HS-27A (cell line): ENCODE measurements at places on chromosomes 3 and 15.

DNA sequence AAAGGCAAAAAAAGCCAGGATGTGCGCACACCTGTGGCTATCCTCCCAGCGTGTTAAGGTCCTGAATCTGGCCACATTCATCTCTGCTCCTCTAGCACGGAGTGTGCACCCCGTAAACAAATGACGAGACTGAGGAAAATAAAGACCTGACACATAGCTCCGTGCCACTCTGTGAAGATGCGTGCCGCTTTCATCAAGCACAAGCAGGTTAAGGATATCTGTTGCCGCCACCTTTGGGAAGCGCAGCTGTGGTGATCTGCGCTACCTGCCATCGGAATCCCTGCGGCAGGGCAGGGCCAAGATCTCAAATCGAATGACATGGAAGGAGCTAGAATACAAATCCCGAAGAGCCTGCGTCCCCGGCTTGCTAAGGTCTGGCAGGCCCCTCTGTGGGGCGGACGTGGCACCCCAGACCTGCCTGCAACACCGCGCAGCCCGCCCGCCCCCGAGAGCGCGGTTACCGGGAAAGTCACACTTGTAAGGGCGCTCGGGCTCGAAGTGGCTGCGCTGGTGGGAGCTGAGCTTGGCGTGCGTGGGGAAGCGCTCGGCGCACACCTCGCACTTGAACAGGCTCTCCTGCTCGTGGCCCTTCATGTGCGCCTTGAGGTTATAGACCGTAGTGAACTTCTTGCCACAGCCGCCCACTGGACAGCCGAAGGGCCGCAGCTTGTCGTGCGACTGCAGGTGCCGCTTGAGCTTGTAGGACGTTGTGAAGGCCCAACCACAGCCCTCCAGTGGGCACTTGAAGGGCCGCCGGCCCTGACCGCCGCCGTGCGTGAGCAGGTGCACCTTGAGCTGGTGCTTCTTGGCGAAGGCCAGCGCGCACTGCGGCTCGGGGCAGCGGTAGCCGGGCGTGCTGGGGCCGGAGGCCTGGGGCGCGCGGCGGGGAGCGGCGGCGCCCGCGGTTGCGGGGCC is 936 bp downstream of the ZXDC start:
- DNase-seq: no peak

DNA sequence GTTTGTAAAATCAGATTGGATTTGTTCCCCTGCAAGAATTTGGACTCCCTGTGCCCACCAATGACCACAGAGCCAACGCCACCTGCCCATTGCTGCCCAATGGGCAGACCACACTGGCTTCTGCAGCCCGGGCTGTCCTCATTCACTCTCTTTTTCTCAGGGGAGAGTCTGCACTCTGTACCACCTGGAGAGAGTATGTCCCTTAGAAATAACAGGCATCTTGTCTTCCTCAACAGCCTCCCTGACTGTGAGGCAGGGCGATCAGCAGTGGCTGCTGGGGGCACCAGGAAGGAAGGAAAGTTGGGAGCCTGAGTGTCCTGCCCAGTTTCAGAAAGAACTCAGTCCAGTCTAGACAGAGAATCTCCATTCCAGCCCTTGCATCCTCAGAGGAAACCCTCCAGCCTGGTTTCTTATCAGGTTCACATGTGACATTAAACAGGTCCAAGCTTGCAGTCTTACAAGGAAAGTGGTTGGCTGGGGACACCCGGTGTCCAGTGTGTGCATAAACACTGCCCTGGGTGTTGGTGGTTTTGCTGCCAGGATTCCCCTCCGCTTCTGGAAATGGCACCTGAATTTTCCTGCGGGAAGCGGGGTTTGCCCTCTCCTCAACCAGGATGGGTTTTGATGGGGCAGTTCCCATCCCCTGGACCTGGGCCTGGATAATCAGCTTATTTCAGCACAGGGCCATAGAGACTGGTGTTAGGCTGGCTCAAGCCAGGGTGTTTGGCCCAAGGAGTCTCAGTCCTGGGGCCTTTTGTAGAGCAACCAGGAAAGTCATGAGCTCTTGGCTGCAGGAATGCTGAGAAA is 37.2 kb downstream of the SSUH2 start:
- no peak for DNase-seq

GRCh38 chr3:86661817-86662216 is 329.1 kb downstream of the VGLL3 start:
- no peak for DNase-seq

DNA sequence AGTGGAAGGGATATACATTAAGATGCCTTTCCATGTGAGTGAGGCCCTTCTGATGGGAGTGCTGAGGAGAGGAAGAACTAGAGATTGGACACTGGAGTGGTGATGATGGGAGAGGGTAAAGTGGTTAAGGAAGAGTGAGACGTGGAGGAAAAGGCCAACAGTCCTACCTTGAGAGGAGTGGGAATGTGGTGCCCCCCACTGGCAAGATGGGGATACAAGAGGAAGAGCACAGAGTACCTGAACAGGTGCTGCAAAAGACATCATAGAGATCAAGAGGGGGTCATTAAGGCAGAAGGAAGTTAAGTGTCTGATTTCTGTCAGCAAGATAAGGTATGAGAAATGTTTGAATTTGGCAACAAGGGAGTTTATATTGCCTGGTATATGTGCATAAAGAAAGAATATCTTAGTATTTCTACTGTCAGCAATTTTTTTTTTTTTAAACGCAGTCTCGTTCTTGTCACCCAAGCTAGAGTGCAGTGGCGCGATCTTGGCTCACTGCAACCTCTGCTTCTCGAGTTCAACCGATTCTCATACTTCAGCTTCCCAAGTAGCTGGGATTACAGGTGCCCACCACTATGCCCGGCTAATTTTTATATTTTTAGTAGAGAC is 34.0 kb downstream of the ARIH2 start:
- no peak for DNase-seq

DNA sequence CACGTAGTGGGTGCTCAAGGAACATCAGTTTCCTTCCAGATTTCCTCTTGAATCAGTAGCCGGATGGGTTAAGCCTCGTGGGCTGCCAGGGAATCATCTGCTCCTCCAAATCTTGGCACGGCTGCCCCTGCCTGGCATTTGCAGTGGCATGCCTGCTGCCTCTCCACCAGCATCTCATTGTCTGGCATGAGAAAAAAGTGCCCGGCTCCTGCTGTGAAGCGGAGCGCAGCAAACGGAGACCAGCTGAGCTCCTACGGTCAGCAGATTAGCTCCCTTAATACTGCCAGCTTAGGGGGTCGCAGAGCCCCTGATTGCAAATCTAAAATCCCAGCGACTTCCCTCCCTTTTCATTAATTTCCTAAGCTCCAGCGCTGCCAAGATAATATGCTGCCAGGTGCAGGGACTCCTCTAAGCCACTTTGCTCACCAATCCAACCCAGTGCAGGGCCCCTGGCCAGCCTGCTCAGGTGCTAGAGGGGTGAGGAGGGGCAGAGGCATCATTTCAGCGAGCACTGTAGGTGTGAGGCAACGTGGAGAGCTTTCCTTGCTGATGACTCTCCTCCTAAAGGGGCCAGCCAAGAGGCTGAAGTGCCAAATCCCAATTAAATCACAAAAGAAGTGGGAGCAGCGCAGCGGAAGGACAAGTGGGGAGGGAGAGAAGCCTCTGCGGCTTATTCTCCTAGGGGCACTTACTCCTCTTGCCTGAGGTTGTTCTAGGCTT is 49.6 kb upstream of the ST8SIA2 start:
- no peak for DNase-seq

DNA sequence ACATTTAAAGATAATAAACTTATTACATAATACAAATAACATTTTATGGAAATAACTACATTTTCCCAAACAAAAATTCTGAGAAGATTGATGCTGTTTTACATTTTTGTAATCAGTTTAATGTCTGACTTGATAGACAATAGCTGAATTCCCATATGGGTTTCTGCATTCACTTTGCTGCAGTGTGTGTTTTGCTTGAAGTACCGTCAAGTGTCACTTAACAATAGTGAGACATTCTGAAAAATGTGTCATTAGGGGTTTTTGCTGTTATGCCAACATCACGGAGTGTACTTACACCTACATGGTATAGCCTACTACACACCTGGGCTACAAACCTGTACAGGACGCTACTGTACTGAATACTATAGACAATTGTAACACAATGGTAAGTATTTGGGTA is 57.5 kb downstream of the USF3 start:
- DNase-seq: no peak

- DNase-seq: no peak
Observed at GRCh38 chr15:94066046-94066445, 165.3 kb upstream of the MCTP2 start.

DNA sequence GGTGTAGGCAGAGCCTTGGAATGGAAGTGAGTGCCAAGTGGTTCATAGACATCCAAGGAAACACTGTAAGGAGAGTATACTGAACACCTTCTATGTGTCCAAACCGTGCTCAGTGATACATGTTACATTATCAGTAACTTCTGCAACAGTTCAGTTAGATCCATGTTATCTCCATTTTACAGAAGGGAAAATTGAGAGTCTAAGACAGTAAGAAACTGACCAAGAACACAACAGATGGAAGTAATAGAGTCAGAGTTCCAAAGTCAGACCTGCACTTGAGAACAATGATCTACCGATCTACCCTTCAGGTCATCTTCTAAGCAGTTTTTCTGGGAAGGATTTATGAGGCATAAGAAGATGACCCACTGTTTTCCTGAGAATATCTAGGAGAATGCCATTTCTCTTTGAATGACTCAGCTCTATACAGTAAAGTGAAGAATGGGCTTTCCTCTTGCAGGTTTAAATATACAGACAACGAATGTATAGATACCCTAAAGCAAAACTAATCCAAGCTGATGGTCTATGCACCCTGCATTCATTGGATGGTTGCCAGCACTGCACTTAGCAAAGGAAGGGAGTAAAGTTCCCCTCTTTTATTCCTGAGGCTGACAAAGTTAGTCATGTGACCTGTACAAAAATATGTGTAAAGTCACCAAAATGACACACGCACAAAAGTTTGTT is 604.1 kb upstream of the MDFIC2 start:
- no peak for DNase-seq

DNA sequence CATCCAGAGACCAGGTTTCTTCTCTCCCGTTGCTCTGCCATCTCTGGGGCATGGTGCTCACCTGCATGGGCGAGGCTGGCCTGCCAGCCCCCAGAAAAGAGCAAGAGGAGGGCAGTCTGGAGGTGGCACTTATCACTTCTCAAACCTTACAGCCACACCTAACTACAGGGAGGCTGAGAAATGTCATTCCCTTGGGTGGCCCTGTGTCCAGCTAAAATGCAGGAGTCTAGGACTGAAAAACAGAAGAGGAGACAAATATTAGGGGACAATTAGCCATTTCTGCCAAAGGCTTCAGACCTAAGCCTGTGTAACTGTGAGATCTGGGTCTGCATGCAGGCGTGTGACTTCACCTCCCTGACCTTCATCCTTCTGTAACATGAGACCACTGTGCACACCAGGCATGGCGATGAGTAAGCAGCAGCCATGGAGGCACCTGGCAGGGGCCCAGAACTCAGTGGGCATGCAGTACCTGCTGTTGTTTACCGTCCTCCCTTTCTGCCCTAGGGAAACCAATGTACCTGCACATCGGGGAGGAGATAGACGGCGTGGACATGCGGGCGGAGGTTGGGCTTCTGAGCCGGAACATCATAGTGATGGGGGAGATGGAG is 83.4 kb downstream of the MESD start:
- DNase-seq: peak; percentile 40

DNA sequence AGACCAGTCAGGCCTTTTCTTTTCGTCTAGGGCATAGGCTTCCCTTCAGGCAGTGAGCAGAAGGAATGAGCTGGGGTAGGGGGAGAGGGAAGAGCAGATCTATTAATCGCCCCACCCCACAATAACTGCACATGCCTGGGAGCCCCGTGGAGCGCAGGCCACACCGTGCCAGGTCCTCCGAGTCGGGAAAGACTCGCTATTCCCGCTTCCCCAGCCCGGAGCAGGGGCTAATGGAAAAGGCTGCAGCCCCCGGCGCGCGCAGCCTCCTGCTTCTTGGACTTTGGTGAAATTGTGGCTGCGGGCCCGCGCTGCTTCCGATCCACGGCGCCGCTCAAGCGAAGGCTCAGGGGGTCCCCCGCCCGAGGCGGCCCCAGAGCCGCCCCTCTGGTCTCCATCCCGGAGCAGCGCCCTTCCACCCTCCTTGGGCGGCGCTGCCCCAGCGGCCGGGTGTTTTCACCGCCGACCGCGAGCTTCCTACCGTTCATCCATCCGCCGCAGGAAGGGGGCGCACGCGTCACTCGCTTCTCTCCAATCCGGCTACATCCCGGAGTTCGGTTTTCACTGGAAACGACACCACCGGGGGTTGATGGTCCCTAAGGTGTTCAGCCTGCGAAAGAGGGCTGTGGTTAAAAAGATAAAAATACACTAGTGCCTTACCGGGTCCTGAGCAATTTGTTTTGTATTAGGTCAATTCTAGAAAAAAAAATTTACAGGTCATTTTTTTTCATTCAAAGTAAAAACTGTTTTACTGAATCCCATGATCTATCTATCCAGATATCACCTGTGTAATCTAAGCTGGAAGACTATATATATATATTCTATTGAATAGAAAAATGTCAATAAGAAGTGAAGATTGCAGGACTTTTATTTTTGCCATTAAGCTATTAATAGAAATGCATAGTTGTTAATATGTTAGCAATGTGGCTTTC is 4.4 kb upstream of the SYNM start:
- DNase-seq: peak; percentile 48

DNA sequence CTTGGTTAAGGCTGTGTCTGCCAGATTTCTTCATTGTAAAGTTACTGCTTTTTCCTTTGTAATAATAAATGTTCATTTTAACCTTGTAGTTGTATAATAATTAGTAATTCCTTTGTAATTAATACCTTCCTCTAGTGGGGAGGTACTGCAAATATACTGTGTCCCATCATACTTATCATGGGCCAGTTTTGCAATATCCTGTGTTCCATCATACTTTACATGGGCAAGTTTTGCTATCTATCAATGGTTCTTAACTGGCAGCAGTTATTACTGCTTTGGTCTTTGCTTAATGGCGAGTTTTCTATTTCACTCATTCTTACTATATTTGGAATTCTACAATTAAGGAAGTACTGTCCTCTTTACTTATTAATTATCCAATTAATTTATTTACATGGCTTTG is 10.6 kb downstream of the ATP2C1 start:
- no peak for DNase-seq

GRCh38 chr15:74156678-74157411 is 16.7 kb upstream of the ISLR start:
- DNase-seq: no peak

GRCh38 chr3:12916159-12916558 is 74.8 kb upstream of the RPL32 start:
- no peak for DNase-seq

DNA sequence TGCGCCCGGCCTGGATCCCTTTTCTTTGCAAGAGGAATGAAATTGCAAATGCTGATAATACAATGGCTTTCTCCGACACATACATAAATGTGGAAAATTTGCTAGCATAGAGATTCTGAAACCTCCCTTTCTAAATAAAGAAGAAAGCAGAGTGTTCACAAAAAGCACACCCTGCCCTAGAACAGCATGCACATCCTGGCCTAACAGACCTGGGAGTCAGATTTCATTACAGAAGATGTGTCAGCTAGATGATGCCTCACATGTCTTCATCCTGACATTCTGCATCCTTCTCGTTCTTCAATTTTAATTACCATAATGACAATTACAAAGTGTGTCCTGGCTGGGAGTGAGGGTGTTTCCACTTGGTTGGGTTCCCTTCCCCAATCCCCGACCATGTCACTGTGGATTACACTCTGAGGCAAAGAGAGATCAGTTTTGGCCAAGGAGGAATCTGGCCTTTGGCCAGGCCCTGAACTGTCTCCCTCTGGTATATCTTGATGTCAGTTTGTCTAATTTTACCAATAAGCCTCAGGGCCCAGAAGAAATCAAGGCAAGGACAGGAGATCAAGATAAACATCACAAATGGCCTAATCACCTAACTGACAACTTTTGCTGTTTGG is 104.9 kb upstream of the SPATA12 start:
- no peak for DNase-seq
